ENCODE measurements at places on chromosomes 7 and 10. TPM values are rescaled to one million over a fixed set of nuclear protein-coding genes. Genes with fewer than 3 reads are reported as not detected.

DNA sequence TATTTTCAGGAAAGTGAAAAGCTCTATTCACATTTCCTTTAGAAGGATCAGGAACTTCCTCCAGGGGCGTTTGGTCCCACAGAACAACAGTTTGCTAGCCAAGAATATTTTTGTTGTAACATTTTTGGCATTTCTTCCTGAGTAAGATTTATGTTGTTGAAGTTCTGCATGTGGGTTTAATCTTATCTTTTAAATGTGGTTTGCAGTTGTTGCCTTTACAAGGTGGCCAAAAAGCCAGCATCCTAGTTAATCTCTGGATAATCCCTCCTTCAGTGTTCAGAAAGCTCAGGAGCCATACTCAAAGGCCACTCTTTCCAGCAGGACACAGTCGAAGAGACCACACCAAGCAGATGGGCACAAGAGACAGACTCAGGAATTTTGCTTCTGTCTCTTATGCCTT lies 30.0 kb downstream of the SLC26A4 start:
- H3K4me3 ChIP-seq, result no peak overlapping the region
- H3K27me3 ChIP-seq, result no peaks in the 10 kb centered on the region
- H3K4me1 ChIP-seq, result peaks cover 50% of the 10 kb centered on the region

DNA sequence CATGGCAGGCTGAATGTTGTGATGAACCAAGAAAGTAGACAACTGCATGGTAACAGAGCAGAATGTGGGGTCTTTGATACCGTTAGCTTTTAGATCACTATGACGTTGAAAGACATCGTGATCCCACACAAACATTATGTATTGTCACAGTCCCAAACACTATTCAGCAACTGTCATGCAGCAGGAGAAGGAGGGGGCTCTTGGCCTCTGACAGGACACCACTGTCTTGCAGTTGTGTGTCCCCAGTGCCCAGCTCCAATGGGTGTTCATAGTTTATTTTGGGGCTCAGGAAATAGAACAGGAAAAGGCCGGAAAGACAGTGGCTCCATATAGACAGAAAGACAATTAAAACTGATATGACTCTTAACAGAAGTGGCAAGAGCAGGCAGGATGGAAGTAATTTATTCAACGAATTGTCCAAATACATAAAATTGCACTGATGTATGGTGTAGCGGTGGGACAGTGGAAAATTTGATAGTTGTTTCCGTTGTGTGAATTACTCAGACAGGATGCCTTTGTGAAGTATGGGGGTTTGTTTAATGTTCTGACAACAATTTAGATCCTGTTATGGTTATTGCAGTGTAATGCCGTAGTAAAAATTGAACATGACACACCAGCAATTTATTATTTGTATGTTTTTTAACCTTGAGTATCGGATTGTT lies 292.0 kb downstream of the LRMDA start:
- DNase-seq, result no peak
- no peaks in the 10 kb centered on the region for H3K4me1 ChIP-seq
- no peak overlapping the region for H3K4me3 ChIP-seq
- no peak overlapping the region for H3K27ac ChIP-seq

DNA sequence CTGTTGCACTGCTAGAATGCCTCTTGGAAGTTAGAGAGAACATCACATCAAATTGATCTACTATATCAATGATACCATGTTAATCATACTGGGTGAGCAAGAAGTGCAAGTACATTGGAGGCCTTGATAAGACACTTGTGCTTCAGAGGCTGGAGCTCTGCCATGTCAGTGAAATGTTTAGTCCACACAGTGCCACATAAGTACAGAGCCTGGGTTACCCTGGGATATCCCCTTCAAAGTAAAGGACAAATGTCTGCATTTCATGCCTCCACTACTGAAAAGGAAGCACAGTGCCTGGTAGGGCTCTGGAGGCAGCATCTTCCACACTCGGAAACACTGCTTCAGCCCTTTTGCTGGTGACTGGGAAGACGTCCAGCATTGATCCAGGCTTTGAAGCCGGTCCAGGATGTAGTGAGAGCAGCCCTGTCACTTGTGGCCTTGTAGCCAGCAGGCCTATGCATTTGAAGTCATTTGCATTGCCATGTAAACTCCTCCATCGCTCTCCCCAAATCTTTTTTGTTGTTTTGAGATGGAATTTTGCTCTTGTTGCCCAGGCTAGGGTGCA lies 15.7 kb upstream of the STN1 start:
- no peak for DNase-seq
- no peaks in the 10 kb centered on the region for H3K27me3 ChIP-seq
- peaks cover 13% of the 10 kb centered on the region for H3K4me1 ChIP-seq
- no peak overlapping the region for H3K4me3 ChIP-seq

- no peaks in the 10 kb centered on the region for H3K36me3 ChIP-seq
- H3K27me3 ChIP-seq, result no peaks in the 10 kb centered on the region
- DNase-seq, result no peak
- H3K4me3 ChIP-seq, result no peak overlapping the region
Observed at GRCh38 chr10:126842356-126842755, 62.9 kb upstream of the DOCK1 start.

- no peak overlapping the region for H3K27ac ChIP-seq
- 0 out of 2 replicates have a peak, but pooled peaks cover 4% of the 10 kb centered on the region for H3K36me3 ChIP-seq
- peaks cover 4% of the 10 kb centered on the region for H3K27me3 ChIP-seq
- H3K4me1 ChIP-seq, result peaks cover 56% of the 10 kb centered on the region
Observed at GRCh38 chr10:95556994-95557767, 4.0 kb downstream of the SORBS1 start.

- no peaks in the 10 kb centered on the region for H3K36me3 ChIP-seq
- H3K27ac ChIP-seq, result no peak overlapping the region
- no peak overlapping the region for H3K4me3 ChIP-seq
- no peaks in the 10 kb centered on the region for H3K4me1 ChIP-seq
- peak; percentile 73 for DNase-seq
Observed at GRCh38 chr7:152336754-152337368, 98.9 kb downstream of the KMT2C start.

GRCh38 chr10:44569193-44570091 lies 184.5 kb upstream of the CXCL12 start:
- H3K4me3 ChIP-seq, result no peak overlapping the region
- no peaks in the 10 kb centered on the region for H3K36me3 ChIP-seq
- no peaks in the 10 kb centered on the region for H3K4me1 ChIP-seq
- no peak for DNase-seq
- H3K27me3 ChIP-seq, result no peaks in the 10 kb centered on the region

GRCh38 chr10:106997721-106998120 lies 166.8 kb downstream of the SORCS1 start:
- H3K4me3 ChIP-seq, result no peak overlapping the region
- H3K27ac ChIP-seq, result no peak overlapping the region
- no peaks in the 10 kb centered on the region for H3K27me3 ChIP-seq
- no peak for DNase-seq
- no peaks in the 10 kb centered on the region for H3K4me1 ChIP-seq
- H3K36me3 ChIP-seq, result no peaks in the 10 kb centered on the region

DNA sequence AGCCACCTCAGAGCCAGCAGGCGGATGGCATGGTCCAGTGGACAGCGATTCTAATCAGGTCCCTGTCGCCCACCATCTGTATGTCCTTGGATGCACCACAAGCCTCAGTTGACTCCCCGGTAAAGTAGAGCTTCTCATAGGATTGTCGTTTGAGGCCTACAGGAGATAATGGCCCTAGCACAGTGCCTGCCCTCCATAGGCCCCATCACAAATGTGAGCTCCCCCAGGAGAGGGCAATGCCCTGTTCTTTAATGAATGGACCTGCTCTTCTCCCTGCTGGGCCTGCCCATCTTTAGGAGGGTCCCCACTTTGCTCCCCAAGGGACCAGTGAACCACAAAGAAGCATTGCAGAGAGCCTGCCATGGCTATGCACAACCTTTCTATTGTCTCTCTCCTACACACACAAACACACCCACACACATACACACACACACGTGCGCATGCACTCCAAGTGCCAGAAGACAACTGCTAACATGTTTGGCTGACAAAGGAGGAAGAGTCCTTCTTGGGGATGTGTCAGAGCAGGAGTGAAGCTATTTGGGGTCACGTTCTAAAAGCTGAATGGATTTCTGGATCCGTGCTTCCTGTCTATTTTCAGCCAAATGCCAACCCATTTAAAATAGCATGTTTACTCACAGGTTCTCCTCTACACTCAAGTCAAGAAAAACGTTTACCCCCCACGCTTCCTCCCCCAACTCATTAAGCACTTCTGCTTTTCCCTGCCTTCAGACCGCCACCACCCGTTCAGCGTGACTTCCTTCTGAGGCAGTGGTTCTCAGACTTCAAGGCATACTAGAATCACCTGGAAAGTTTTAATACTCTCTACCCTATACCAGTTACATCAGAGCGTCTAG lies 196.1 kb downstream of the GRID1 start:
- H3K4me1 ChIP-seq, result no peaks in the 10 kb centered on the region
- H3K27ac ChIP-seq, result no peak overlapping the region
- no peaks in the 10 kb centered on the region for H3K27me3 ChIP-seq
- no peaks in the 10 kb centered on the region for H3K36me3 ChIP-seq

DNA sequence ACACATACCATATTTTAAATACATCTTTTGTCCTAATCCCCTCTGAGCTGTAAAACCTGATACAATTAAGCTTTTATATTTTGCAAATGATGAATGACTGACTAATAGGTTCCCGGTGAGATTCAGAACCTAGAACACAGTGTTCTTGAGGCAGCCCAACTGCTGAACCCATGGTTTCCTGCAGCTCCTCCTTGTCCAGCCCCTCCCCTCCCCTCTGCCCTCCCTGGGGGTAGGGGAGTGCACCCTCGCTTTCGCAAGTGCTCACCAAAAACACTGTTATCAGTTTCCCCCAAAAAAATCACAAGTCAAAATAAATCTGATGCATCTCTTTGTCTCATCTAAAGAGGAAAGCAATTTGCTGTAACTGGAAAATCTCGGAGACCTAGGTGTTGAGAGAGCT lies 602.8 kb downstream of the KCNMA1 start:
- H3K27me3 ChIP-seq, result no peaks in the 10 kb centered on the region
- H3K4me3 ChIP-seq, result no peak overlapping the region
- DNase-seq, result no peak
- H3K4me1 ChIP-seq, result peaks cover 7% of the 10 kb centered on the region

GRCh38 chr7:92149736-92150239 lies 15.5 kb upstream of the CYP51A1 start:
- H3K36me3 ChIP-seq, result no peaks in the 10 kb centered on the region
- DNase-seq, result no peak
- no peak overlapping the region for H3K27ac ChIP-seq

DNA sequence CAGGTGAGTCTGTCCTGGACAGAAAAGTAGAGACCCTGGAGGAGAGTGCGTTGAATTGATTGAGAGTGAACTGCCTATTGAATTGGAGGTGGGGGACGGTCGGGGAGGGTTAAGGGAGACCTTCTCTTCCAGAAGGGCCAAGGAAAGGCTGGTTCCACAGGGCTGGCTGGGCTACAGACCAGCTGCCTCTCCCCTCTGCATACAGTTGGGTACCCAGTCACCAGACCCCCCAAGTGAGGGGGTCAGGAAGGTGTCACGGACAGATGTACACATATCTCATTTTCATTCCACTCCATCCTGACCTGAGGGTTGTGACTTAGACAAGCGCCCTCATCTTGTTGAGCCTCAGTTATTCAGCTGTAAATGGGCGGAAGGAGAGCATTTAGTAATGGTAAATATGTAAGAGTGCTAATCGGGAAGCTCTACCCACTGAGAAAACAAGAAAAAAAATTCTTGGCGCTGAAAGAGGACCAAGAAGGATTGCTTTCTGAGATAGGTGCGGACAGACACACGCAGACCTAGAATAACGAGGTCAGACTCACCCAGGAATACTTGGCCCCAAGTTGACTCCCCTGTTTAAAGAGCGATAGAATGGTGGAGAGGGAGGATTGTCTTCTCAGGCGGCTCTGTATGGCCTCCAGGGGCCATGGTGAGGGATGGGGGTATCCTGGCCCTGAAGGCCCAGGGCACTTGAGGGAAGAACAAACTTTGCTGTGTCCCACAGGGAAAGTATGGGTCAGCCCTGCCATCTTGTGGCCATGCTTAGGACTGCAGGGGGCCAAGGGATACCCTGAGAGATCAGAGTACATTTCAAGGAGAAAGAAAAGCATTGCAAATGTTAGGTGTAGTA lies 7.2 kb upstream of the MBL2 start:
- no peaks in the 10 kb centered on the region for H3K4me1 ChIP-seq
- H3K36me3 ChIP-seq, result no peaks in the 10 kb centered on the region
- H3K27ac ChIP-seq, result no peak overlapping the region
- no peak overlapping the region for H3K4me3 ChIP-seq
- DNase-seq, result peak; percentile 90

DNA sequence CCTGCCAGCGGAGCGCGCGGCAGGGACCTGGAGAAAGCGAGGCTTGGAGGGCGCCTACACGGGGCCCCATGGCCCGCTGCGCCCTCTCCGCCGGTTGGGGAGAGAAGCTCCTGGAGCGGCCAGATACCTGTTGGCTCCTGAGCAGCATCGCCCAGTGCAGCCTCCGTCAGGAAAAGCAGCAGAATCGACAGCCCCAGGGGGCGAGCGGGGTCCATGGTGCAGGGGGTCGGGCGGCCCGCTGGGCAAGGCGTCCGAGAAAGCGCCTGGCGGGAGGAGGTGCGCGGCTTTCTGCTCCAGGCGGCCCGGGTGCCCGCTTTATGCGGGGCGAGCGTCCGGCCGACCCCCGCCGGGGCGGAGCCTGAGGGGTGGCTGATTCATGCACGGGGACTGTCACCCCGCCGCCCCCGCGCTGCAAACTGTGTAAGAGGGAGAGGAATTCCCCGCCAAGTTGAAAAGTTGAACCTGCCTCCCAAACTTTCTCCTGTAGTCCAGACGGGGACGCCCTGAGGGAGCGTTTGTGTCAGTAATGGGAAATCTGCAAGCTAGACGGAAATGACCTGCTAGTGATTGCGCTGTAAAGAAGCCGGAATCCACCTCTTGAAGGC lies at the start of gene TFPI2:
Gene TFPI2 (minus strand): TSS at position 290 of the 605 bp plus-strand sequence. CDS start 75 bp downstream, at position 215.
- peak; percentile 76 for DNase-seq
- H3K27ac ChIP-seq, result no peak within 1 kb of the TSS
- H3K27me3 ChIP-seq, result peaks cover 29% of the 10 kb centered on the region
- H3K36me3 ChIP-seq, result no peaks in the 10 kb centered on the region
- H3K4me3 ChIP-seq, result peak within 1 kb of the TSS; percentile 93

GRCh38 chr10:67076144-67076543 lies 150.3 kb downstream of the LRRTM3 start:
- no peak for DNase-seq
- no peaks in the 10 kb centered on the region for H3K27me3 ChIP-seq
- H3K4me1 ChIP-seq, result no peaks in the 10 kb centered on the region
- no peaks in the 10 kb centered on the region for H3K36me3 ChIP-seq
- no peak overlapping the region for H3K27ac ChIP-seq

- DNase-seq, result no peak
- no peaks in the 10 kb centered on the region for H3K4me1 ChIP-seq
- no peaks in the 10 kb centered on the region for H3K36me3 ChIP-seq
- H3K27me3 ChIP-seq, result no peaks in the 10 kb centered on the region
- no peak overlapping the region for H3K27ac ChIP-seq
Observed at GRCh38 chr7:104535841-104536240, 207.4 kb downstream of the LHFPL3 start.

GRCh38 chr10:11673346-11674280 lies 62.2 kb upstream of the USP6NL start:
- H3K36me3 ChIP-seq, result no peaks in the 10 kb centered on the region
- H3K4me3 ChIP-seq, result no peak overlapping the region
- H3K27me3 ChIP-seq, result no peaks in the 10 kb centered on the region
- no peaks in the 10 kb centered on the region for H3K4me1 ChIP-seq
- no peak for DNase-seq
- no peak overlapping the region for H3K27ac ChIP-seq

Gene SPAM1
- total RNA-seq, result not detected

Gene TUBB8
- total RNA-seq, result 1.4 TPM

Gene RBM33
- 26.1 TPM for total RNA-seq

Gene PRPS1L1
- total RNA-seq, result not detected

Gene CDK14
- 24.0 TPM for total RNA-seq

Gene TMEM213
- total RNA-seq, result not detected

Gene FAM237B
- total RNA-seq, result not detected

Gene OR2A42
- 0.27 TPM for total RNA-seq

Gene CHRM2
- total RNA-seq, result 0.35 TPM

Gene LIPK
- total RNA-seq, result not detected

Gene MEIG1
- total RNA-seq, result not detected
